ENCODE measurements at places on chromosomes 1 and 21. TPM values are rescaled to one million over a fixed set of nuclear protein-coding genes. Genes with fewer than 3 reads are reported as not detected.

- DNase-seq, result no peak
Observed at GRCh38 chr1:181149326-181150125, 61.0 kb downstream of the IER5 start.

GRCh38 chr1:224804220-224804619, 125.3 kb upstream of the DNAH14 start:
- DNase-seq, result no peak

- peak; percentile 41 for DNase-seq
Observed at GRCh38 chr1:208203127-208203847, 40.9 kb downstream of the PLXNA2 start.

GCSAML gene
- 0.19 TPM for total RNA-seq

SPOCD1 gene
- not detected for total RNA-seq

ATP5PO gene
- 473 TPM for total RNA-seq

DNA sequence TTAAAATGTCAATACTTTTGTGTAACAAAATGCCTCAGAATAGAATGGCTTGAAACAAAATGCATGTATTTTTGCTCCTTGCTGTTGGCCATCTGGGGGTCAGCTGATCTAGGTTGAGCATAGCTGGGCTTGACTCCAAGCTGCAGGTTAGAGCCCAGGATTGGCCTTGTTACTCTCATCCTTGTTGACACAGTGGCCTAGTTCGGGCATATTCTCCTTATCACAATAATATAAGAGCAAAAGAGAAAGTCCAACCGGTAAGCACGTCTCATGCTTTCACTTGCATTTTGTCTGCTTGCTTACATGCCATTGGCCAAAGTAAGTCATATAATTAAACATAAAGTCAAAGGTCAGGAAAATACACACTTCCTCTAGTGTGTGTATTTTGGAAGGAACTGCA, 456.2 kb downstream of the KCNT2 start:
- DNase-seq, result no peak

DNA sequence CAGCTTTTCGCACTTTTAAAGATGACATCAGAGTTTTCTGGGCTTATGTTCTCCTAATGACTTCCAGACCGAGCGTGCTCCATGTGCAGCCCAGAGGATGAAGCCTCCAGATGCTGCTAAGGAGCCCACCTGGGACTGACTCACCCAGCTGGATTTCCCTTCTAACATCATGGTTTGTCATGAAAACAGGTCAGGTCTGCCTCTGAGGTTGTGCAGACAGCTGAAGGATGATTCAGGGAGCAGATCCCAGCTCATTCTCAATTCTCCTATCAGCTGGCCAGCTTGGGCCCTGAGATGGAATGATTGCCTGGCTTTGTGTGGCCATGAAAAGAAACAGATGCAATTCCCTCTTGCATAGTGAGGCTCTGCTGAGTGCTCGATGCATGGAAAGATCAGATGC, 123.9 kb upstream of the DUSP10 start:
- no peak for DNase-seq

GRCh38 chr1:31382379-31382989, 9.6 kb upstream of the FABP3 start:
- no peak for DNase-seq

NRAS gene
- 6.6 TPM for total RNA-seq

SERBP1 gene
- total RNA-seq, result 197 TPM

DNA sequence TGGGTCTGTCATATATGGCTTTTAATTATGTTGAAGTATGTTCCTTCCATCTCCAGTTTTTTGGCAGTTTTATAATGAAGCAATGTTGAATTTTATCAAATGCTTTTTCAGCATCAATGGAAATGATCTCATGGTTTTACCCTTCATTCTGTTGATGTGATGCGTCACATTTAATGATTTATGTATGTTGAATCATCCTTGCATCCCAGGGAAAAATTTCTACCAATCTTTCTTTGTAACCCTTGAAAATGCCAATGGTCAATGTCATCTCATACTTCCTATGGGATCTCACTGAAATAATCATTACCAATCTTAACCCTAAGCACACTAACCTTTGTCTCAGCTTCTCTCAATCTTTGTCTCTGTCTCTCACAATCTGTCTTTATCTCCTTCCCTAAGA, 1004.0 kb downstream of the KCNT2 start:
- DNase-seq, result no peak

DNA sequence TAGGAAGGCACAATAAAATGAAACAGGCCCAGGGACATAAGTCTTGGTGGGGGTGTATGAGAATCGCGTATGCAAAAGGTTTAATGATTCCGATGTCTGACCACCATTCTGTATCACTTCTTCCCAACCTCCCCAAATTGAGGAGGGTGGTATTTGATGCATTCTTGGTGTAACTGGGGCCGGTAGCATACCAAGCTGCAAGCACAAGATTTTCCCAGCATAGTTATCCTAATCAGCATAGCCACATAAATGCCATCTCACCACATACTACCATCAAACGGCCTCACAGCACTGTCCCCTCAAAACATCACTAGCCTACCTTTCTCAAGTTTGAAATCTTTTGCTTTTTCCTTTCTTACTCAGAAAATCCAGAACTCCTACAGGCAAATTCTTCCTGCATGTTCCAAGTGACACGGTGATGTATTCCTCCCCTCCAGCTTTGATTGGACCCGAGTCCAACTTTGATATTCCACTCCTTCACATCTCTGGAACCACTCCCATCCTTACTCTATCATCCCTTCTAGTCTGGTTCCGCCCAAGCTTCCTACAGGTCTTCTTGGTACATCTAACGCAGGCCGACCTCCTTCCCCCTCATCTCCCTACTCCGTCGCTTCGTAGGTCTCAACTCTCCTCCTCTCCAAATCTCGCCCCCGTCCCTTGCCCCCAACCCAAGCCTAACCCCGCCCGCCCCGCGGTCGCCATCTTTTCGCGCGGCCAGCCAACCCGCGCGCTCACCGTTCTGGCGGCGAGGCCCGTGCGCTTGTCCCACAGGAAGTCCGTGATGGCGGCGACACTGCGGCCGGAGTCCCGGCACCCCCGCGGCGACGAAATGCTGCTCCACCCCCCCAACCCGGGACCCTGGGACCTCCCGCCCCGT, 600 bp downstream of the CLK2 start:
- DNase-seq, result no peak

IFNLR1 gene
- 3.9 TPM for total RNA-seq

DNA sequence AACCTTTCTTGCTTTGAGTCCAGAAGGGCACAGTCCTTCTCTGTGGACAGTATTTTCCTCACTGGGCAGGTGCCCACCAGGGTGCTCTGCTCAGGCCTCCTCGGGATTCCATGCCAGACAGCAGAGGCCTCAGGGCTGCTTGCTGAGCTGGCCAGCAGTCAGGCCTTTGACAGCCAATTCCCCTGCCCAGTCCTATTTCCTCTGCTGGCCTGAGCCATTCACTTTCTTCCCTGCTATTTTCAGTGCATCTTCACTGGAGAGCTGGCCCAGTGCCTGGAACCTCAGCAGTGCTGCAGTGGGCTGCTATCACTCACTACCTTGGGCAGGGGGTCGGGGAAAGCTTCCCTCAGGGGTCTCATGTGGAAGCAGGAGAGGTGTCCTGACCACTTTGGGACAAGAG, 33.2 kb downstream of the KCNA10 start:
- DNase-seq, result no peak

- no peak for DNase-seq
Observed at GRCh38 chr1:153849487-153850185, 73.1 kb downstream of the GATAD2B start.

GRCh38 chr1:5889901-5890300, 102.3 kb downstream of the NPHP4 start:
- no peak for DNase-seq

DNA sequence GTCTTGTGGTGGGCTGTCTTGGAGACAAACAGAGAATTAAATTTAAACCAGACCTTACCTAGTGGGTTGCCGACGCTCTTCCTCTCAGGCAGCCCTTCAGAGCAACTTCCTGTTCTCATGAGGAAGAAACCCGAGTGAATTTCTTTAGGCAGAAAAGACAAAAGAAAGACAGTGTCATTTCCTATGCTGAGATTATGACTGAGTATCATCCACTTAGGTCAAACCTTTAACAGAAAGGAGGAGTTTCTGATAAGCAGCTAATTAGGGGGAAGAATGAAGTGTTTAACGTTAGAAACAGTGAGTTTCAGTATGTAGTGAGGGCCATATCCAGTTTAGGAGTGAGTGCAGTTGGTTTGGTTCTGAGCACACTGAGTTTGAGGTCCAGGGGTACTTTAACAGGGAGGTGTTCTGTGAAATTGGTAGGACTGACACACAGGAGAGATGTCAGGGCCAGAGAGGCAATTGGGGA, 38.7 kb downstream of the FASLG start:
- DNase-seq, result no peak

DNA sequence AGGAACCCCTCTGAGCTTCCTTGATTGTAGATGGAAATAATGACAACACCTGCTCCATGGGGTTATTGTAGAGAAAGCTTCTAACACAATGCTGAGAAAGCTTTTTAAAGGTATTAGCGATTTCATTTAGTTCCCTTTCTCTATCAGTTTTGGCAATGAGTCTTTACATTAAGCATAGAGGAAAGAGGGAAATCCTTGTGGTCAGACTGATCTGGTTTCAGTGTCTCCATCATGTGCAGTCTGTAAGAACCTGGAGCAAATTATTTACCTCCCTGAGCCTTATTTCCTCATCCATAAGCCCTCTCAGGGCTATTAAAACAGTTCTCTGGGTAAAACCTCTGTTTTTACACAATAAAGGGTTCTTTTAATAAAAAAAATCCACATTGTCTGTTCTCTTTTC, 87.5 kb downstream of the FGGY start:
- no peak for DNase-seq

DNA sequence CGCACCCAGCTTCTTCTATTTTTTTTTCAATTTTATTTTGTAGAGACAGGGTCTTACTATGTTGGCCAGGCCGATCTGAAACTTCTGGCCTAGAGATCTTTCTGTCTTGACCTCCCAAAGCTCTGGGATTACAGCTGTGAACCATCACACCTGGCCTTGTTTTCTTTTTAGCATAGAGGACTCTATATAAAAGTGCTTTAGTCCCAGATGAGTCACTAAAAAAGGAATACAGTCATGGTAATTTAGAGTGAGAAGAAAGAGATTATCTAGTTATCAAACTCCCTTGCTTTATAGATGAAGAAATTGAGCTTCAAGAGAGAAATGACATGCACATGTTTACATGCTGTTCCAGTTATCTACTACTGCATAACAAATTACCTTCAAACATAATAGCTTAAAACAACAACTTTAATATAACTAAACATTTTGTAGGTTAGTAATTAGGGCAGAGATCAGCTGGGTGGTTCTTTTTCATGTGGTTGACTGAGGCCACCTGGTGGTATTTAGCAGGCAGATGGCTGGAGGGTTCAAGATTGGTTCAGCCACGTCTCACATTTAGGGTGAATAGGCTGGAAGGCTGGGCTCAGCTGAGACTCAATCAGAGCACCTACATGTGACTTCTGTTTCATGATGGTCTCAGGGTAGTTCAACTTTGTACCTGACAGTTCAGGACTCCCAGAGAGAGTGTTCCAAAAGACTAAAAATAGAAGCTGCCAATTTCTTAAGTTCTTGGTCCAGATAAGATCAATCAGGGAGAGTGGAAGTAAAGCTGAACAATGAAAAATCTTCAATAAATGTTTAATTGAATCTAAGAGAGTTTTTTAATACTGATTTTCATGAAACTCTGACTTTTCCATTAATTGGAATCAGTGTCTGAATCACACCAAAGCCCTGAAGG, 16.9 kb upstream of the MTF2 start:
- no peak for DNase-seq

GRCh38 chr1:150777544-150777943, 12.0 kb upstream of the CTSS start:
- no peak for DNase-seq

DNA sequence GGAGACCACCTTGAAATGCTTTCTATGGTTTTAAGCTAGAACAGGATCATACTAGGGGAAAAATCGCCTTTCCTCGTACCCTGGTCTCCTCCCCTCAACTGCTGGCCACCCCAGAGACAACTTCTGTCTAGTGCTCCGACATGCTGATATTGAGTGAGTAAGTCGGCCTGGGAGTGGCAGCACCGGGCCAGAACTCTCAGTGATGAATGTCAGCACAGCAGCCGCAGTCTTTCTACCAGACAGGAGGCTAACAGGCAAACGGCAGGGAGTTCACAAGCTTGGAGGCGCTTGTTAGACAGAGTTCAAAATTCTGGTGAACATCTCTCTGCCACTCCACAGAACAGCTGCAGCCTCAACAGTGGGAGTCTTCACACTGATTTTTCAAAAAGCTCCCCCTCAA, 716.9 kb downstream of the ADGRL2 start:
- DNase-seq, result peak; percentile 14

AADACL3 gene
- not detected for total RNA-seq

DNA sequence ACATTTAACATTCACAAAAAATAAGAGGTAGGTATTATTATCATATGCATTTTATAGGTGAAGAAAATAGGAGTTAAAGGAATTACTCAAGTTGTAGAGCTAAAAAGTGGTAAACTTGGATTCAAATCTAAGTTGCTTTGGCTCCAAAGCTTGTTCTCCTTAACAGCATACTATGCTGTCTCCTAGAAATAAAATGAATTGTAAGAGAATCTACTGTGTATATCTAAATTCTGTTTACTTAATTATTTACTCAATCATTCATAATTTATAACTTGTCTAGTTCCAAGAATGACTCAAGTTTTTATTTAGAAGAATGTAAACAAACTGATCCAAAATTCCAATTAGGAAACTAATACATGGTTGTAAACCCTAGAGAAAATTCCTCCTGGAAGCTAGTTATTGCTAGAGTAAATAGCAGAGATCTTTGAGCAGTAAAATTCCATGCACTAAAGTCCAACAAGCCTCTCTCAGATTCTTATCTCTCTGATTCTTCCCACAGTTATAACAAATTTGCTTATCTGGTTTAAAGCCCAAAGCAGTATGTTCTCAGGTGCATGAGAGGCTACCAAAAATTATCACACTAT, 132.5 kb upstream of the DPT start:
- DNase-seq, result no peak

DNA sequence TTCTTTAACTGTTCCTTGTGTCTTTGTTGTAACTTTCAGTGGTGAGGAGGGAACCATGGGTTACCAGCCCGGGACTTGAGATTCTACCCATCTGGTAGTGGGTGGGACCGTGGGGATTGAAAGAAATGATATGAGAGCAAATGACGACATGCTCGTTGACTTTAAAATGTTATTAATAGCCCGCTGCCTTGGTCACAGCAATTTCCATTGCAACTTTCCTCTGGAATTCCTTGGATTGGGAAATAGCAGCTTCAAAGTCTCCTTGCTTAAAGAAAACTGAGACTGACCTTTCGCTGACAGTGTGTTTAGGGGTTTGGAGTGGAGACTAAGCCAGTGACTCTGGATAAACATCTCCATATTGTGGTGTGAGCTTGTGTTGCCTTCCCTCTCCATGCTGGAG, 44.2 kb upstream of the MARK1 start:
- no peak for DNase-seq

DNA sequence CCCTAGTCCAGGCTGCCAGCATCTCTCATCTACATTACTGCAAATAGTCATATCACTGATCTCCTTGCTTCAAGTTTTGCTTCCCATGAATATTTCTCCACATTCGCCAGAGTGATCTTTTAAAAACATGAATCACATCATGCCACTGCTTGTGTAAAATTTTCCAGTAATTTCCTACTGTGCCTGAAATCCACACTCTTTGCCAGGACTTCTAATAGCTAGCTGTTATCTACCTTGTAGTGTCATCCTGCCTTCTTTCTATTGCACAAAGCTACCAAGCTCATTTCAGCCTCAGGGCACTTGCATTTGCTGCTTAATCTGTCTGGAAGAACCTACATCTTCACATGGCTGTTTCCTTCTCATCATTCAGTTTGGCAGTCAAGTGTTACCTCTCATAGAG, 33.9 kb upstream of the ZNF362 start:
- no peak for DNase-seq

GRCh38 chr1:232943679-232944252, 6.6 kb upstream of the NTPCR start:
- no peak for DNase-seq

TTC24 gene
- total RNA-seq, result not detected

CFAP141 gene
- total RNA-seq, result not detected
